GM12878 (cell line): ENCODE measurements at places on chromosomes 1 and 21.

GRCh38 chr21:30306884-30307283 lies 13.2 kb downstream of the KRTAP26-1 start:
- no peak for DNase-seq

GRCh38 chr21:31098576-31099005 lies 60.3 kb upstream of the KRTAP19-8 start:
- no peak for DNase-seq

DNA sequence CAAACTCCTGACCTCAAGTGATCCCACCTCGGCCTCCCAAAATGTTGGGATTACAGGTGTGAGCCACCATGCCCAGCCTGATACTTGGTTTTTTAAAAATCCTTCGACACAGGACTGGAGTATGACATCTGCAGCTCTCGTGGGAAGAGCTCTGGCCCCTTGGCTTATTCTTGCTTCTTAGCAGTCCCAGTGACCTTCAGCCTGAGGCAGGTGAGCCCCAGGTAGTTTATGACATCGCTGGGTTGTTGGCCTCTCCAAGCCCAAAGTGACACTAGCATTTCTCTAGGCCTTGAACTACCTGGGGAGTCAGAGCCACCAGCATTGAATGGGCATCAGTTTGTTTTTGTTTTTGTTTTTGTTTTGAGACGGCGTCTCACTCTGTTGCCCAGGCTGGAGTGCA lies 15.9 kb upstream of the IFNGR2 start:
- DNase-seq = no peak

DNA sequence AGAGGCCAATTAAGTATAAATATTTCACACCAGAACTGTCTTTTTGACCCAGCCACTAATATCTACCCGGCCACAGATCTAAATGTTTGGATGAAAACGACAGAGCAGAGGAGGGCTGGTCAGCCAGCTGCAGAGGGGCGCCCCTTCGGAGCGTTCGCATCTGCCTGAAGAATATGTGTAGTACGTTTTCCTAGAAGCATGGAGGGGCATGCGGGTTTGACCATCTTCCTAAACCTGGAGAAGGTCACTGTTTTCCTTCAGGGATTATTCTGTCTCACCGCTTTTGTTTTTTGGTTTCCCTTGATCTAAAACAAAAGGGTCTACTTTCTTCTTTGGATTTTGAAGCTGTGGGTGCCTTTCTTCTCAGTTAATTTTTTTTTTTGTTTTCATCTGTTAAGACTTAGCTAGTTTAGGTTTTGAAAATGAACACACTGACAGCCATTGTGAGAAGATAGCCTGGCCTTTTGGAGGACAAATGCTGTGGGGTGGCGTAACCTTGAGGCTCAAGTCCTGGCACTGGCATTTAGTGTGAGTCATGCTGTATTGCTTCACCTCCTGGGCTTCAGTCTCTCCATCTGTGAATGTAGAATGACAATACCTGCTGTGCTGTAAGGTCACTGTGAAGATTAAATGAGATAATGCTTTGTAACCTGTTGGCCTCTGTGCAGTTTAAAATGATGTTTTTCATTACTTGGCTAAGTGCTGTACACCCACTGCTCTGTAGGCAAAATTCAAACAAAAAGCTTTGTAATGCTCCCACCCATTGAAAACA lies 74.1 kb upstream of the IRF2BP2 start:
- no peak for DNase-seq

GRCh38 chr1:198932351-198932991 lies 293.6 kb downstream of the PTPRC start:
- DNase-seq = no peak

GRCh38 chr21:33067457-33067856 lies 2.5 kb upstream of the OLIG1 start:
- no peak for DNase-seq

DNA sequence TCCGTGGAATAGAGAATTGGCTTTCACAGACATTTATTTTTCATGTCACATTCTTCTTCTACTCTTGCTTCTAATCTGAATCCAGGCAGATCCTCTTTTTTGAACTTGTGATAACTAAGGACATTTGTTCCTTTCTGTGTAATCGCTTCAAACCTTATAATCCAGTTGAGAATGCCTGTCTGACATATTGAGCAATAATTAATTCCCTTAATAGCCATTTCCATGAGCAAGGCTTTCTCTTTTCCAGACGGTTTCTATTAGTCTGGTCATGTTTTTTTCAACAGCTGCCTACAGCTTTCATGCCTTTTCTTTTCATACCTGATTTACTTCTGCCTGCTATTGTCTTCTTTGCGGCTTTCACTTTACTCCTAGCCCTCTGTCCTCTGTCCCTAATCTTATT lies 163.4 kb downstream of the CYYR1 start:
- DNase-seq = no peak

DNA sequence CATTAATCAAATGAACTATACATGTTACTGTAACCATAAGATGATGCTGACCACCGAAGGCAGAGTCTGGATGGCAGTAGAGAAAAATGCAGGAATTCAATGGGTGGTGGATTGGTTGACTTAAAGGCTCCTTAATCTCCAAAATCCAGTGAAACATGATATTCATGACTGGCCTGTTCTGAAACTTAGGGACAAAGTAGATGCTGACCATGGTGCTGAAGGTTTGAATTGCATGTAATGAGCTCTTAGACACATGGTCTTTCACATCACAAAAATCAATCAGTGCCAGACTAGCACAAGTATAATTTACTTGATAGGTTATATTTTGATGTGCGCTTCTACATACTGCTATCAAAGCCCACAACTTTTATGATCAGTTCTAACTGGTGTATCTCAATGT lies 30.9 kb upstream of the NTMT2 start:
- no peak for DNase-seq

- DNase-seq = no peak
These were observed 100.6 kb downstream of the DISC1 start for GRCh38 chr1:231727171-231727570.
